ENCODE measurements at places on chromosomes 5 and 9.

DNA sequence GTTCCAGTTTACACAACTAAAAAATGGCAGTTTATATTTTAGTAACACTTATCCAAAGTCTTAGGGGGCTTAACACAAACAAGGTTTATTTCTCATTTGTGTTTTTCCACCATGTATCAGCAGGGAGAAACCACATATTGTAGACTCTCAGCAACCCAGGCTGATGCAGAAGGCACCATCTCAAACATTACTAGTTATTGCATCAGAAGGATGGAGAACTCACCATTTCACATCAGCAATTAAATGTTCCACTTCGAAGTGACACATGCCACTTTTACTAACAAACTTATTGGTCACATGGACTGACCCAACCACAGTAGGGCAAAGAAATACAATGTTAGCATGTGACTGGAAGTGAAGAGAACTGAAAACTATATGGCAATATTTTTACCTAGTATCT is 22.5 kb upstream of the SMC2 start:
- no peak for ATAC-seq

DNA sequence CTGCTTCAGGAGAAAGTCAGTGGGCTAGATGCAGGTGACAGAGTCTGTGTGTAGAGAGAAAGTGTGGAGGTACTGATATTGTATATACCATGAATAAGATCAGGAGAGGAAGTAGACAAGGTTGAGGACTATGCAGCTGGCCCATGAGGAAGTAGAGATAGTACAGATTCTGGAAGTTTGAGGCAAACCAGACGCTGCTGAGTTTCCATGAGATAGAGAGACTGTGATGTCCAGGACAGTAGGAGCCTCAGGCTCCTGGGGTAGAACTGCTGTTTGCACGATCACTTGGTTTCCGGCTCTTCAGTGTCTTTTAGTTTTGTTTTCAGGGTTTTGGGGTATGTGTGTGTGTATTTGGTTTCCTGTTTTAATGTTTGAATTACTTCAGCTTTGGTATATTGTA is 13.6 kb downstream of the OTULINL start:
- ATAC-seq = peak; percentile 92

DNA sequence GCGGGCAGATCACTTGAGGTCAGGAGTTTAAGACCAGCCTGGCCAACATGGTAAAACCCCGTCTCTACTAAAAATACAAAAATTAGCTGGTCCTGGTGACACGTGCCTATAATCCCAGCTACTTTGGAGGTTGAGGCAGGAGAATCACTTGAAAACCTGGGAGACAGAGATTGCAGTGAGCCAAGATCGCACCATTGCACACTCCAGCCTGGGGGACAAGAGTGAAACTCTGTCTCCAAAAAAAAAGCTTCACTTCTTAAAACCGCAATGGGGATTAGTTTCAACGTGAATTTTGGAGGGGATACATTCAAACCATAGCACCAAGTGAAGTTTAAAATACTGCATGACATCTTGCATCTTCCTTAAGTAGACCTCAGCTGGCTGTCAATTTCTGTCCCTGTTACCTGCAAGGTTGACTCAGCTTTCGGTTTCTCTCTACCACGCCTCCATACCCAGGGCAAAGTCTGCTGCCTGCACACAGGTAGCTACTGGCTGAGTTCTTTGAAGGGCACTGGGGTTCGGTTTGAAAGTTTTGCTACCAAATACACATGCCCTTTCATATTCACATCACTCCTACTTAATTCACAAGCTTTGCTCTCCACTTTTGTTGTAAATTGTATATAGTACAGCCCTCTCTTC is 69.3 kb downstream of the KIAA1958 start:
- ATAC-seq = no peak

DNA sequence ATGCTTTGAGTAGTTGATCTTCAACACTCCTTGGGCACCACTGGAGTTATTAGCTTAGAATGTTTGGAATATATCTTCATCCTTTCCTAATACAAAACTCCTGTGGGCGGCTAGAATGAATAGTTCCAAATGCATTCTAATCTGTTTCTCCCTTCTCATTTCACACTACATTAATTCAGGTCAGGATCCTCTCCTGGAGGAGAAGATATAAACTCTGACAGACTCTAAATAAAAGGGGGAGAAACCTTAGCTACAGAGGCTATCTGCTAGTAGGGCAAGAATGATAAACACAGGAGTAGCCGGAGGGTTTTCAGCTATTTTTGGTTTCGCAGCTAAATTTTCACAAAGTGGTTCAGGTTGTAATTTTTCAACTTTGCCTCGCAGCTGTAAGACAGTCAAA is 45.2 kb upstream of the FAM240B start:
- ATAC-seq = no peak

DNA sequence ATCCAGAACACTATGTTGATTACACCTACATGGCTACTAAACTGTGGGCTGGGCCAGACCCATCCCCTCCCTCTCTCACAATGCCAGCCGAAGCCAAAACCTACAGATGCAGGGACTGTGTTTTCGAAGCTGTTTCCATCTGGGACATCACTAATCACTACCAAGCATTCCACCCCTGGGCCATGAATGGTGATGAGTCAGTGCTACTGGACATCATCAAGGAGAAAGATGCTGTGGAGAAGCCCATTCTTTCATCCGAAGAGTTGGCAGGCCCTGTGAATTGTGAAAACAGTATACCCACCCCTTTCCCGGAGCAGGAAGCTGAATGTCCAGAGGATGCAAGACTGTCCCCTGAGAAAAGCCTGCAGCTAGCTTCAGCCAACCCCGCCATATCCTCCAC is 65.0 kb downstream of the ZNF462 start:
- ATAC-seq = no peak

- no peak for ATAC-seq
These were observed 195.2 kb downstream of the PTTG1 start for GRCh38 chr5:160616712-160617497.

GRCh38 chr5:143208781-143209510 is 194.5 kb downstream of the NR3C1 start:
- ATAC-seq = no peak

DNA sequence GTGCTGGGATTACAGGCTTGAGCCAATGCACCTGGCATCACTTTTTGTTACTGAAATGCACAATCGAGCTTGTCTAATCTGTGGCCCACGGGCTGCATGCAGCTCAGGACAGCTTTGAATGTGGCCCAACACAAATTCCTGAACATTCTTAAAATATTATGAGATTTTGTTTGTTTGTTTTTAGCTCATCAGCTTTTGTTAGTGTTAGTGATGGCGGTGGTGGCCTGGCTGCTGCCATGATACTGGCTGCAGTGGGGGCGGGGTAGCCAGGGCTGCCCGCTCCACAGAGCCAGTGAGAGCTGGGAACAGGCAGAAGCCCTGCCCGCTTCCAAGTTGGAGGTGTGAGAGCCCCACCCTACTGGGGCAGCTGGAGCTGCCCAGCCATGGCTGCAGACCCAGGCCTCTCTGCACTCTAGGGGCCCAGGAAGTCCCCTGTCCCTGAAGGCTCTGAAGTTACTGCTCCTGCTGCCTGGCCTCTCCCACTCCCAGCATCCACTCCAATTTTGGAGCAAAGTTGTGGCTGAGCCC is 76.6 kb upstream of the SHB start:
- ATAC-seq = peak; percentile 32

DNA sequence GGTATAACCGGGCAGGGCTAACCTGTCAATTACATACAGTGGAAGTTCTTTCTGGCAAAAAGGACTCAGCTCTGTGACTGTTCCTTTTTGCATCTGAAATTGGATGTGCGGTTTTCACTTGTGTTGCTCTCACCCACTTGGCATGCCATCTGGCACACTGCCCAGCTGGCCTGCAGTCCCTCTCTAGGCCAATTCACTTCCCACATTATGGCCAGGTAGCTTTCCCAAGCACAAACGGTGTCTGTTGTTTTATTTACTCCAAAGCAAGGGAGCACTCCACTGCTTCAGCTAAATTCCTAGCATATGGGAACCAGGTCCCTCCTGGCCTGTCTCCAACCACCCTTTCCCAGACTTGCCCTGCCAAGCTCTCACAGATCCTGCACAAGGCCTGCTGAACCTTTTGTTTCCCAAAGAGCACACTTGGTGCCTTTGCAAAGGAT is 132.5 kb downstream of the SEMA6A start:
- no peak for ATAC-seq

DNA sequence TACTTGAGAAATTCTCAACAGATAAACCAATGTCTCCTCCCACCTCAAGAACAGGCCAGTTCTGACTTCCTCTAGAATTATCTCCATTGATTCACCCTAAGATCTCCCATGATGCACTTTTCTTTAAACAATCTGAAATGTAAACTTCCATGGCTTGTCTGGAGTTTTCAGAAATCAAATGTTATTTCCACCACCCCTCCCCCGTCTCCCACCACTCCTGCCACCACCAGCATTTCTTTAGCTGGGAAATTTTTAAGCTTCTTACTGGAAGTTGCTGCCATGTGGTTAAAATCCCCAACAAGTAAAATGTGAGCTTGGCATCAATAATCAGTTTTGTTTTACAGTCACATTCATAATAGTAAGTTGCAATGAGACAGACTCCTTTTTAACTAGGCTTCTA is 32.8 kb upstream of the BASP1 start:
- ATAC-seq = no peak

- no peak for ATAC-seq
These were observed 765.4 kb upstream of the DMAC1 start for GRCh38 chr9:8564960-8565359.

- ATAC-seq = no peak
These were observed 610.5 kb downstream of the IRX1 start for GRCh38 chr5:4206127-4206526.

DNA sequence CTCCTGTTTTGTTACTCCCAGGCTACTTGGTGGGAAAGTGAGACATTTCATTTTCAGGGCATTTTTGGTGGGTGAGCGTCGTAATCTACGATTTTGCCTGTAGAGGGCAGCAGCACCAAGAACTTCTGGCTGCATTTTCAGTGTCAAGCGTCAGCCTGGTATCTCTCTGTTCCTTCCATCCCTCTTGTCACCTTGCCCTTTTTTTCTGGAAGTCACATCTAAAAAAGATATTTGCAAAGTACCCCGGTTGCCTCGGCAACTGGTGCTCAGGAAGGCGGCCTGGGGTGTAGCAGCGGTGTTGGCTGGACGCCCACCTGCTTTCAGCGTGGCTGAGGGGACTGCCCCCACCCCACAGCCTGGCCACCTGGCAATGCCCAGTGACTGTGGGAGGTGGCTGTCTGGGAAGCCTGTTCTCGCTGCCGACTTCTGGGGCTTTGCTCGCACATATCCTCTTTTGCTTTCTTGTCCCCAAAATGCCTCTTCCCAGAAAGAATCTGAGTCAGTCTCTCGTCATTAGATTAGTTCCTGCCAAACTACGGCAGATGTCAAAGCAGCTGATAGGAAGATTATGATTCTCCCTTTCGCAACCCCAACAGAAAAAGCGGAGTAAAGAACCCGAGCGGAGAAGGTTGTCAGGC is 84.5 kb downstream of the ACER2 start:
- peak; percentile 87 for ATAC-seq

DNA sequence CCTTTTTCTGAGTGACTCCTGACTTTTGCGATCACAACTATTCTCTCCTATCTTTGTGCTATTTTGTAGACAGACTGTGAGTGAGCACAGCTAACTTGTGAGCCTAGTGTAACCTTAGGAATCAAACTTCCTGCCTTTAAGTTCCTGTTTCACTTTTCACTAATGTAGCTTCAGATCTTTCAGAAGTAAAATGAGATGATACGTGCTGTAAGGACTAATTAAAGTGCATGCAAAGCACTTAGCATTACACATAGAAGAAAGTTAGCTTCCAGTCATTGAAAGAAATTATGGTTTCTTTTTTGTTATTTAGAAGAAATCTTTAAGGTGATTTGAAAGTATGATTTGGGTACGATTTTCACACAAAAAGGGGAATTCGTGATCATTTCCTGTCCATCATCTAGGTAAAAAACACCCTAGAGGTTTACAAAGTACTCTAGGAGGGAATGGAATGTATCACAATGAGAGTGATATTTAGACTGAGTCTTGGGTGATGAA is 122.7 kb downstream of the ST8SIA4 start:
- ATAC-seq = peak; percentile 87

DNA sequence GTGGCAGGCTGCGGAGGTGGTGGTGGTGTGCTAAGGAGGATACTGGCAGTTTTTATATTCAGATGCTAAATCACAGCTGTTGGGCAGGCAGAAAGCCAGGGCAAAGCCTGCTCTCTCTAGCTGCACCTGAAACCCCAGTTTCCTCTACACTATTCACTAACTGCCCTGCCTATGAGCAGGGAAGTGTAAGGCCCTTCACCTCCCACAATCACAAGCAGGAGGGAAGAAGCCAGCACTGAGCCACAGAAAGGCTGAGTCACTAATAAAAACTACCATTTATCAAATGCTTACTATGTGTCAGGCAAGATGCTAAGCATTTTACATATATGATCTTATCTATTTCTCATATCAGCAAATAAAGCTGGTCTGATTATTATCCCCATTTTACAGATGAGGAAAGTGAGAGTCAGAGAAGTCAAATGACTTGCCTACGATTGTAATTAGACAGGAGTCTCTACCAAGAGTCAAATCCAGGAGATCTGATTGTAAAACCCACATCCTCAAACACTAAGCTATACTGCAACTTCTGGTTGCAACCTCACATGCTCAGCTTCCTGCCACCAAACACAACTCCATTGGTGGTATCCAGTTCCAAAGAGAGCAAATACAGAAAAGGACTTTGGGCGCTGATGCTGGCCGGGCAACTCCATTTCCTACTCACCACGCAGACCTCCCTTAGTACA is 17.7 kb upstream of the IL6ST start:
- no peak for ATAC-seq

GRCh38 chr5:176350416-176350815 is 11.1 kb downstream of the KIAA1191 start:
- ATAC-seq = no peak

GRCh38 chr9:69604568-69605219 is 67.5 kb downstream of the APBA1 start:
- no peak for ATAC-seq

DNA sequence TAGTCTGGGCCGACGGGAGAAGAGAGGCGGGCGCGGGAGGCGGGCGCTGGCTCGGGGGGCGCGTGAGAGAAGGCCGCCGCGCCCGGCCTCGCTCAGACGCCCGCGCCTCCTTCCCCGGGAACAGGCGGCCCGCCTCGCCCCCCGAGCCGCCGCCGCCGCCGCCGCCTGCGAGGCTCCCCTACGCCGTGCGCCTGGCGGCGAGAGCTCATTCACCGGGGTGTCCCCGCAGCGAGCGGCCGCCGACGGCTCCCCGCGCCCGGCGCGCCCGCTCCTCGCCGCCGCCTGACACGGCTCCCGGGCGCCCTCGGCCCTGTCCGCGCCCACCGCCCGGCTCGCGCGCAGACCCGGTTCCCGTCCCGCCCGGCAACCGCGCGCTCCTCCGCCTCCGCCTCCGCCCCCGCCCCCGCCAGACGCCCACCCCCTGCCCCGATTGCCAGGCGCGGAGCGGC is at the start of gene GNAQ:
TSS of gene GNAQ (minus strand) at position 368 of the 449 bp plus-strand sequence. CDS start 576 bp downstream, outside the sequence.
- peak; percentile 41 for ATAC-seq

GRCh38 chr5:116632890-116633289 is 58.3 kb upstream of the SEMA6A start:
- no peak for ATAC-seq

- no peak for ATAC-seq
These were observed 1359.1 kb upstream of the CDH9 start for GRCh38 chr5:28397502-28397941.

Data from stimulated activated memory B cell treated with anti-CD40 and anti-IgM and Interleukin-4, amounts not matched to agents 10 μg/mL and 1 μg/mL and 100 μg/mL, for 72 hours (primary cell).